Frontal cortex (tissue), 4 donors: ENCODE measurements at places on chromosomes 3 and 15. TPM values are rescaled to one million over a fixed set of nuclear protein-coding genes. Genes with fewer than 3 reads are reported as not detected.
A peak's percentile ranks its signal among the peaks of the same experiment; 100 is the strongest.

TEX9 gene
- 27.3 TPM for total RNA-seq

SKOR1 gene
- 0.41 TPM for total RNA-seq

MYLK gene
- 6.1 TPM for total RNA-seq

MSL2 gene
- total RNA-seq: 23.6 TPM

NKIRAS1 gene
- total RNA-seq: 45.7 TPM

KBTBD12 gene
- total RNA-seq: 0.82 TPM

DNA sequence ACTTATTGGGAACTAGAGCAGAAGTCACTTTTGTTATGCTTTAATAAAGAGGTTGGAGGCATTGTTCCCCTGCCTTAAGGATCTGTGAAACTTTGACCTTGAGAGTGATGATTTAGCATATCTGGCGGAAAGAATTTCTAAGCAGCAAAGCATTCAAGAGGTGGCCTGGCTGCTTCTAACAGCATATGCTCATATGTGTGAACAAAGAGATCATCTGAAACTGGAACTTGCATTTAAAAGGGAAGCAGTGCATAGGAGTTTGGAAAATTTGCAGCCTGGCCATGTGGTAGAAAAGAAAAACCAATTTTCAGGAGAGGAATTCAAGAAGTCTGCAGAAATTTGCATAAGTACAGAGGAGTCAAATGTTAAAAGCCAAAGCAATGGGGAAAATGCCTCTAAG, 56.4 kb upstream of the GOLIM4 start:
- no peak for DNase-seq

- no peak for DNase-seq
Observed at GRCh38 chr3:65478551-65479500, 559.9 kb downstream of the MAGI1 start.

- DNase-seq: no peak
Observed at GRCh38 chr3:102036017-102036416, 186.7 kb downstream of the NFKBIZ start.

DNA sequence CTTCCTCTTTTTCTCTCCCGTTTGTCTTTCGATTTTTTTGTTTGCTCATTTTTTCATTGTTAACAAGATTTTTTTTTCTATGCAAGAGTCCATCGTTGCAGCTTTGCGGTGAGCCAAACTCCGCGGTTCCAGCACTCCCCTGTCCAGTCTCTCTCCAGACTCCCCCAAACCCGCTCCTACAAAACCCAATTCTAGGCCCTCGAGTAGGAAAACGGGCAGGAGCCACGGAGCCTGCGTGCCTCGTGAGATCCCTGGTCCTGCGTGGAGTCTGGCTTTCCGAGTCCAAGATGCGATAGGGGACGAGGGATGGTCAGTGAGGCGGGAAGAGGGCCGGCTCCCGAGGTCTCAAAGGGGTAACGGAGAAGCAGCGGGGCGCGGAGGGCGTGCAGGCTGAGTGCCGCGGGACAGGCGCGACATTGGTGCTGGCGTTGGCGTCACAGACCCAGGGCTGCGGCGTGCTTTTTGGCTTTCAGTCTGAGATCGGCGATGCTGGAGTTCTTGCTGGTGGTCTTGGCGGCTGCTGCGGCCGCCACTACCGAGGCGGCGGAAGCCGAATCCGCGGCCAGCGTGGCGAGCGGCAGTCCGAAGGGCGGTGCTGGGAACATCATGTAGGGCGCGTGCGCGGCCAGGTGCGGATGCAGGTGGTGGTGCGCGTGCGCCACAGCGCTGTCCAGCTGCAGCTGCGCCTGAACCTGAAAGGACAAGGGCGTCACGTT, 8.5 kb downstream of the SHOX2 start:
- DNase-seq: no peak

- DNase-seq: no peak
Observed at GRCh38 chr3:127555108-127555507, 35.4 kb downstream of the TPRA1 start.

DNA sequence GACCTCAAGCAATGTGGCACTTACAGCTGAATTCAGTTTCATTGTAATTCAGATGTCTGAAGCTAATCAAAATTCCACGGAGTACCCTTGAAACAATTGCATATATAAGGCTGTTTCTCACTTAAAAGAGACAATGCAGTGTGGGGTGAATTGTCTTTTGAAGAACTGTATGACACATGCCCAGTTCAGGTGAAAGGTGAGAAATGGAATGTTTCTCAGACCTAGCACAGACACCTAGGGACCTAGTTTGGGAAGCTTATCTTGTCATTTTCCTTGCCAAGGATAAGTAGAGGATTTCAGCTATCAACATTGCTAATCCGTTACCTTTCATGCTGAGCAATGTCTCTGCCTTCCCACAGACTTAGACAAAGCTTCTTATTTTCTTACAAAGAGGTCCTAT, 36.3 kb downstream of the MBNL1 start:
- no peak for DNase-seq

- no peak for DNase-seq
Observed at GRCh38 chr3:65094723-65095122, 406.9 kb upstream of the ADAMTS9 start.

DNA sequence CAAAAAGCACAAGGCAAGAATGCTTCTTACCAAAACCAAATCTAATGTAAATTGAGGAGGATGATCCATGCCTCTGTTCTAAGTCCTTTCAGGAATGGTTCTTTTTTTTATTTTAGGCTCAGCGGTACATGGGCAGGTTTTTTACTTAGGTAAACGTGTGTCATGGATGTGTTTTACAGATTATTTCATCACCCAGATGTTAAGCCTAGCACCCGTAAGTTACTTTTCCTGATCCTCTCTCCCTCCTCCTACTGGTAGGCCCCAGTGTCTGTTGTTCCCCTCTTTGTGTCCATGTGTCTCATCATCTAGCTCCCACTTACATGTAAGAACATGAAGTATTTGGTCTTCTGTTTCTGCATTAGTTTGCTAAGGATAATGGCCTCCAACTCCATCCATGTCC, 289.2 kb upstream of the THBS1 start:
- DNase-seq: no peak

GRCh38 chr15:50718700-50719125, 32.1 kb upstream of the TRPM7 start:
- no peak for DNase-seq

- no peak for DNase-seq
Observed at GRCh38 chr3:56845505-56845904, 43.8 kb upstream of the ARHGEF3 start.

DNA sequence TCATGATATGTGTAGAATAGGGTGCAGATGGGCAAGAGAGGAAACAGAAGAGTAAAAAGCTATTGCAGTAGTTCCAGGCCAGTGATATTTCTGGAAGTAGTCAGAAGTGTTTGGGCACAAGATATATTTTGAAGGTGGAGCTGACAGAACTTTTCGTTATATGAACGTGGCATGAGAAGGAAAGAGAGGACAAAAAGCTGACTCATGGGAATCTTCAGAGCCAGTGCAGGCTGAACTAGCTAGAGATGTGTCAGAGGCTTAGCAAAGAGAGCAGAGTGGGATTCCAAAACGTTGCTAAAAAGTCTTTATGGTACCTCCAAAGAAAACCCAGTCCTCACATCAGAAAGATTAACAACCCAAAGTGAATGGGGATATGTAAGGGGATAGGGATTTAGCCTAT, 28.7 kb downstream of the TRIM69 start:
- no peak for DNase-seq

DNA sequence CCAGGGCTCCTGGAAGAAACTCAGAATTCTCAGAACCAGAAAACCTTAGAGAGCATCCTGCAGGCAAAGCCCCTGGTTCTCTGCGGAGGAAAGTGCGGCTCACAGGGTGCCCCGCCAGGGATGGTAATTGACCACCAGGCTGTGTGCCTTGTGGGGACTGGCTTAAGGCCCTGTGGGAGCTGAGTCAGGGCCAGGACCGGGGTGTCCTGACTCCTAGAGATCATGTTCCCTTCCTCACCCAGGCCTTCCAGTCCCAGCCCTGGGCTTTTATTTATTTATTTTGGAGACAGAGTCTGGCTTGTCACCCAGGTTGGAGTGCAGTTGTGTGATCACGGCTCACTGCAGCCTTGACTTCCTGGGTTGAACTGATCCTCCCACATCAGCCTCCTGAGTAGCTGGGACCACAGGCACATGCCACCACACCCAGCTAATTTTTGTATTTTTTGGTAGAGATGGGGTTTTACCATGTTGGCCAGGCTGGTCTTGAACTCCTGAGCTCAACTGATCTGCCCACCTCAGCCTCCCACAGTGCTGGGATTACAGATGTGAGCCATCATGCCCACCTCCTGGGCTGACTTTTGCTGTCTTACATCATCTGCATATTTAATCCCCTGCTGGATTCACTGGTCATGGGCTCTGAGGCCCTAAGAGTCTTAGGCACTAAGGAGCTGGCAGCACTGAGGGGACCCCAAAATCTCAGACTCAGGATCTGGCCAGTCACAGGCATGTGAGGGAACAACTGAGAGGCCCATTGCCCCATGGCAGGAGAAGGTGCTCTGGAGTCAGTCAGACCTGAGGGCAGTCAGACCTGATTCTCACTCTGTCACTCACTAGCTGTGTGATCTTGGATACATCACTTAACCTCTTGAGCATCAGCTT, 20.4 kb upstream of the LAMP3 start:
- DNase-seq: no peak

DNA sequence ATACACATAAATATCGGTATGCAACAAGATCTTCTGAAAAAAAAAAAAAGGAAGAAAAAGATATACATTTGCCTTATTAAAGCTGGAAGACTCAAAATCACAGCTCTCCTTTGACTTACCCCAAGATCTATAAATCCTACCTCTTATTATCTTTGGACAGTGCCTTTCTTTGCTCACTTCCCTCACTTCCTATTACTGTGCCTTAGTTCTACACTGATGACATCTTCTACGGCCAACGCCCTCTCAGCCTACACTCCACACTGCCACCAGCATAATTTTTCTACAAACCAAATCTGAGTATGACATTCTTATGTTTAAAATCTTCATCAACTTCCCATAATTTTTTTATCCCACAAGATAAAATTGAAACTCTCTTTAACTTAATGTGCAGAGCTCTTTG, 137.1 kb downstream of the VPS13C start:
- DNase-seq: no peak

- DNase-seq: no peak
Observed at GRCh38 chr3:63955830-63956545, 43.8 kb upstream of the SCAANT1 start.

DNA sequence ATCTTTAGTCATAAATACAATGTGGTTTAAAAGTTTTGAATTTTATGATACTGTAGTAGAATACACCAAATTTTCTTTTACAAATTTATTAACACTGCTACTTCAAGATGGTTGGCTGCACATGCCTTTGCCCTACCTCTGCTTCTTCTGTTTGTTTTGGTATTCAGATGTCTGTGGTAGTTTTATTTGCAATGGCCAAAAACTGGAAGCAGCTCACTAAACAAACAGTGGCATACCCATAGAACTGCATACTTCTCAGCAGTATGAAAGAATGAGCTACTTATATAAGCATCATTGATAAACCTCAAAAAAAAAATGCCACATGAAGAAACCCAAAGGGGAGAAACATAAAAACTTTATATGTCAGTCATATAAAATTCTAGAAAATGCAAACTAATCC, 19.5 kb downstream of the ARIH2 start:
- no peak for DNase-seq

- no peak for DNase-seq
Observed at GRCh38 chr15:89625716-89626115, 29.6 kb downstream of the KIF7 start.

DNA sequence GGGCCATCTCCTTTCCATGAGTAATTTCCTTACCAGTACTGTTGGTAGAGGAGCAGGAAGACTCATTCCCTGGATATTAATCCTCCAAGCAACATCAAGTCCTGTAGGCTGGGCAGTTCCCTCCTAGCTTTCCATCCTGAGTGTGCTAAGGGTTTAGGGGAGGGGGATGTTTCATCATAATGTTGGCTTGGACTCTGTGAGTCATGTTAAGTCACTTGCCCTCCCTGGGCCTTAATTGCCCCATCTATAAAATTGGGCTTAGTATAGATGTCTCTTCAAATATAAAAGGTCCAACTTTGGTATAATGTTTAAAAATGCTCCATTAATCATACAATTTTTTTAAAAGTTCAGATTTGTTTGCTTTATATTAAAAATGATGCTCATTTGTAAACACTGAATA, 52.7 kb downstream of the TLE3 start:
- no peak for DNase-seq

- DNase-seq: peak; percentile 10
Observed at GRCh38 chr3:48406443-48407431, 23.1 kb downstream of the PLXNB1 start.

GRCh38 chr3:105527949-105528348, 161.2 kb downstream of the ALCAM start:
- no peak for DNase-seq

DNA sequence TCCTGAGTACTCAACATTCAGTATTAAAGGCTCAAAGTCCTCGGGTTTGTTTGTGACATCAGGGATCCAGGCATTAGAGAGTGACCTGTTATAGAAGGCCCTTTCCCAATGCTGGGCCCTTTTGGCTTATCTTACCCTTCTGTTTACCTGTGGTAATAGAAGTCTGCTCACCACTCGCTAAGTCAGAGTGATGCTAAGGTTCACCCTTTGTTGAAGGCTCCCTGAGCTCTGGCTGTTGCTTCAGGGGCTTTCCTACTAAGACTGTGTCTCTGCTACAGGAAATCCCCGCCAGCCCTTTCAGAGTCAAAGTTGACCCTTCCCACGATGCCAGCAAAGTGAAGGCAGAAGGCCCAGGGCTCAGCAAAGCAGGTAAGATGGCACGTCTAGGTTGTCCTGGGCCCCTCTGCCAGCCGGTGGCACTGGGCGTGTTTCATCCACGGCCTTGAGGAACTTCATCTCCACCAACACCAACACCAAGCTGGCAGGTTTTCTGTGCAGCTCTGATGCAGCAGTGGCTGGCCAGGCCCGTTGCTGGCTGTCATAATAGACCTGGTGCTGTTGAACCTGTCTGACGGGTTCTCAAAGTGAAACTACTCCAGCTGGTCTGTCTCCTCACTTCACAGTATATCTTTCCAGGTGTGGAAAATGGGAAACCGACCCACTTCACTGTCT, 99.1 kb downstream of the DNASE1L3 start:
- no peak for DNase-seq

DNA sequence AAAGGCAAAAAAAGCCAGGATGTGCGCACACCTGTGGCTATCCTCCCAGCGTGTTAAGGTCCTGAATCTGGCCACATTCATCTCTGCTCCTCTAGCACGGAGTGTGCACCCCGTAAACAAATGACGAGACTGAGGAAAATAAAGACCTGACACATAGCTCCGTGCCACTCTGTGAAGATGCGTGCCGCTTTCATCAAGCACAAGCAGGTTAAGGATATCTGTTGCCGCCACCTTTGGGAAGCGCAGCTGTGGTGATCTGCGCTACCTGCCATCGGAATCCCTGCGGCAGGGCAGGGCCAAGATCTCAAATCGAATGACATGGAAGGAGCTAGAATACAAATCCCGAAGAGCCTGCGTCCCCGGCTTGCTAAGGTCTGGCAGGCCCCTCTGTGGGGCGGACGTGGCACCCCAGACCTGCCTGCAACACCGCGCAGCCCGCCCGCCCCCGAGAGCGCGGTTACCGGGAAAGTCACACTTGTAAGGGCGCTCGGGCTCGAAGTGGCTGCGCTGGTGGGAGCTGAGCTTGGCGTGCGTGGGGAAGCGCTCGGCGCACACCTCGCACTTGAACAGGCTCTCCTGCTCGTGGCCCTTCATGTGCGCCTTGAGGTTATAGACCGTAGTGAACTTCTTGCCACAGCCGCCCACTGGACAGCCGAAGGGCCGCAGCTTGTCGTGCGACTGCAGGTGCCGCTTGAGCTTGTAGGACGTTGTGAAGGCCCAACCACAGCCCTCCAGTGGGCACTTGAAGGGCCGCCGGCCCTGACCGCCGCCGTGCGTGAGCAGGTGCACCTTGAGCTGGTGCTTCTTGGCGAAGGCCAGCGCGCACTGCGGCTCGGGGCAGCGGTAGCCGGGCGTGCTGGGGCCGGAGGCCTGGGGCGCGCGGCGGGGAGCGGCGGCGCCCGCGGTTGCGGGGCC, 936 bp downstream of the ZXDC start:
- no peak for DNase-seq

- no peak for DNase-seq
Observed at GRCh38 chr3:111617912-111618601, 22.9 kb upstream of the ZBED2 start.
